ENCODE measurements at places on chromosomes 6 and 20. TPM values are rescaled to one million over a fixed set of nuclear protein-coding genes. Genes with fewer than 3 reads are reported as not detected.

- no peaks in the 10 kb centered on the region for H3K27me3 ChIP-seq
- DNase-seq, result no peak
- no peaks in the 10 kb centered on the region for H3K4me1 ChIP-seq
- no peaks in the 10 kb centered on the region for H3K36me3 ChIP-seq
- no peak overlapping the region for H3K27ac ChIP-seq
These were observed 51.5 kb upstream of the EPB41L1 start for GRCh38 chr20:36102809-36103596.

The TFAP2A gene
- 83.9 TPM for total RNA-seq

GRCh38 chr6:150293423-150294173 lies 75.2 kb upstream of the IYD start:
- H3K27me3 ChIP-seq, result no peaks in the 10 kb centered on the region
- DNase-seq, result no peak
- no peaks in the 10 kb centered on the region for H3K36me3 ChIP-seq

- H3K36me3 ChIP-seq, result no peaks in the 10 kb centered on the region
- H3K4me1 ChIP-seq, result no peaks in the 10 kb centered on the region
- no peak for DNase-seq
- H3K4me3 ChIP-seq, result no peak overlapping the region
- no peak overlapping the region for H3K27ac ChIP-seq
- H3K27me3 ChIP-seq, result peaks cover 36% of the 10 kb centered on the region
These were observed 21.7 kb upstream of the TAGAP start for GRCh38 chr6:159066483-159066882.

DNA sequence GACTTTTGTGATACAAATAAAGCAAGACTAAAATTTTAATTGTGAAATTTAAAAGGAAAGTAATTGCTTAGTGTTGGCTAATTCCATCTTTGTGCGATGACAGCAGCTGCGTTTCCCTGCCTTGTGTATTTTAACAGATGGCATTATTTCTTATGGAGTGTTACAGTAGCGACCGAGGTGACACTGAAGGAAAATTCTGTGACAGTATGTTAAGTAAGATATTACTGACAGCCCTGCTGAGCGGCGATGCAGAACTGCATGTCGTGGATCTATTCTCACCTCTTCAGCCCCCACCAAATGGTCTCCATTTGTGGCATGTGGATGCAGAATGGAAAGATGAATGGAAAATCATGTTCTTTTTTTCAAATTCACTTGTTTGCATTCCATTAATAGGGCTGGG lies 289.4 kb downstream of the RNF144B start:
- H3K36me3 ChIP-seq, result no peaks in the 10 kb centered on the region
- no peak for DNase-seq
- peaks cover 2% of the 10 kb centered on the region for H3K27me3 ChIP-seq
- no peak overlapping the region for H3K27ac ChIP-seq

The OPN5 gene
- total RNA-seq, result not detected

GRCh38 chr6:156533872-156534524 lies 243.2 kb upstream of the ARID1B start:
- no peak overlapping the region for H3K27ac ChIP-seq
- H3K4me3 ChIP-seq, result no peak overlapping the region
- H3K4me1 ChIP-seq, result no peaks in the 10 kb centered on the region
- no peaks in the 10 kb centered on the region for H3K27me3 ChIP-seq
- DNase-seq, result no peak

GRCh38 chr6:163946437-163946836 lies 531.9 kb downstream of the QKI start:
- H3K27me3 ChIP-seq, result no peaks in the 10 kb centered on the region
- no peak for DNase-seq
- H3K4me1 ChIP-seq, result no peaks in the 10 kb centered on the region
- H3K4me3 ChIP-seq, result no peak overlapping the region
- no peak overlapping the region for H3K27ac ChIP-seq

The C20orf202 gene
- total RNA-seq, result not detected

DNA sequence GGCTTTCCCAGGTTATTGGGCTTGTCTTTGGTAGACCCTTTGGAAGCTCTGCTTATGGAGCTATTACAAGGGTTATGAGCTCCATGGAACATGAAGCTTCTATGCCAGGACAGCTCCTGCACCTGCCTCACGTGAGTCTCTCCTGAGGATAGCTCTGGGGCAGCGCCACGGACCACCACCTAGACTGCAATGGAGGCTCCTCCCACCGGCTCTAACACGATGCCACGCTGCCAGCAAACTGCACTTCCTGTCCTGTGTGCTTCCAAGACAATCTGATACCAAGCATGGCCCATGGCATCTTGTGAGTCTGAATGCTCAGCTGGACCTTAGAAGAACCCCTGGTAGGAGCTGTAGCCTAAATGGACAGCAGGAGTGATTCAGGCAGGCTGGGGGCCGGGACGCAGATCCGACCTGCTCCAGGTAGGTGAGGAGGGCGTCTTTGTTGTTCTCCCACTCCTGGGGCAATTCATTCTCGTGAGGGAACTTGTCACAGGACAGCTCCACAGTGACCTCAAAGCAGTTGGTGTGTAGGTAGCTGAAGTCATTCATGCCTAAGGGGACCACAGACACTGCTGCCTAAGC lies 5.5 kb downstream of the CPXM1 start:
- no peak overlapping the region for H3K4me3 ChIP-seq
- no peaks in the 10 kb centered on the region for H3K36me3 ChIP-seq
- DNase-seq, result no peak
- H3K27ac ChIP-seq, result no peak overlapping the region
- H3K27me3 ChIP-seq, result peaks cover 20% of the 10 kb centered on the region

The FOXS1 gene
- total RNA-seq, result 6.3 TPM

DNA sequence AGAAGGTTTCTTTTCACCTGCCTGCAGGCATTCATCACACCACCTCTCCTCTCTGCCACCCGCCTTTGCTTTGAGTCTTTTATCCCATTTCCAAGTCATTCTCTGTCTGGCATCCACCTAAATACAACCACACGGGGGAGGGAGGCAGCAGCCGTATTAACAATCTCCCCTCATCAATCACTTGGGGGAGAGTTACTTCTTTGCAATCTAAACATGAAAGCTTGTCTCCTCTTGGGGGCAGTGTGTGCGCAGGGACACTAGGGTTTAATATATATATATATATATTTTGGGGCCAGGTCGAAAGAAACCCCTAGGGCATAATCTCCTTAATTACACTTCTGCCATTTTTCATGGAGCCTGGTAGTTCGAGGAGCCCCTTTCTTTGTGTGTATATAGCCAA lies 214.5 kb downstream of the TSHZ2 start:
- no peak for DNase-seq
- H3K27ac ChIP-seq, result no peak overlapping the region
- no peaks in the 10 kb centered on the region for H3K36me3 ChIP-seq
- peaks cover 9% of the 10 kb centered on the region for H3K27me3 ChIP-seq

GRCh38 chr6:138907167-138907566 lies 80.9 kb downstream of the REPS1 start:
- H3K27me3 ChIP-seq, result no peaks in the 10 kb centered on the region
- H3K4me1 ChIP-seq, result no peaks in the 10 kb centered on the region
- H3K36me3 ChIP-seq, result peaks cover 10% of the 10 kb centered on the region
- no peak overlapping the region for H3K4me3 ChIP-seq

GRCh38 chr20:9483131-9483530 lies 31.3 kb upstream of the LAMP5 start:
- H3K36me3 ChIP-seq, result no peaks in the 10 kb centered on the region
- no peaks in the 10 kb centered on the region for H3K4me1 ChIP-seq
- no peak for DNase-seq
- H3K27ac ChIP-seq, result no peak overlapping the region

The TMEM74B gene
- 1.1 TPM for total RNA-seq

The NRN1 gene
- 0.18 TPM for total RNA-seq

DNA sequence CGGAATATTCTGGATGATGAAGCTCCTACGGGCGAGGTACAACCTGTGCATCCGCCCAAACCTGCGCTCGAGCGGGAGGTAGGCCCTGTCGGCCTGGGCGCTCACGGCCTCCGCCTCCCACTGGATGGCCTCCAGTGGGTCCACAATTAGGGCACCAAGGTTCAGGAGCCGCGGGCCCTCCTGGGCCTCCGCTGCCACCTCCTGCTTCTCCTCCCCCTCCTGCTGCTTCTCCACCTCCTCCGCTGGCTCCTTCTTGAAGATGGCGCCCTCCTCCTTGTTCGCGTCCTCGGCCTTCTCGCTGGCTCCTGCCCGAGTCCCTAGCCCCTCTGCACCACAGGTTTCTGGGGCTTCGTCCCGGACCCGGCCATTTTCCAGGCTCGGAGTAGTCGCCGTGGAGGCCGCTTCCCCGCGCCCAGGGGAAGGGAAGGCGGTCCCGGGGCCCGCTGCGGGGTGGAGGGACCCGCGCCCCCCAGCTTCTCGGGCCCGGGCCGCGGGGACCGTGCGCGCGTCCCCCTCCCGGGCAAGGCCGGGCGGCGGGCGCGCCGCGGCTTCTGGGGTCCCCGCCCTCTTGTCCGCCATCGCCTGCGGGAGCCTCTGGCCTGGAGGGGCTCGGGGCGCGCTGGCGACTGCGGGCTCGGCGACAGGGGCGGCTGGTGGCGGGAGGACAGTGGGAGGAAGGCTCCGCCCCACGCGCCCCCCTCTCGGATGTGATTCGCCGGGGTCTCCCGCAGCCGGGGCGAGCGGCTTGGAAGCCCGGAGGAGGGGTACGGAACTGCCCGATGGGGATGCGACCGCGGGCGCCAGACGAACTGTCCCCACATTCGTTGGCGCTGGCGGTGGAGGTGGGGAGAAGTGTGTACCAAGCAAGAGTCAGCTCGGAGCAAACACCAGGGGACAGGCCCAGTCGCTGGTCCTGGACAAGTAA lies 17.6 kb downstream of the PLAGL2 start:
- peaks cover 9% of the 10 kb centered on the region for H3K4me1 ChIP-seq
- peak overlapping the region; percentile 58 for H3K27ac ChIP-seq
- peak overlapping the region; percentile 48 for H3K4me3 ChIP-seq
- H3K27me3 ChIP-seq, result no peaks in the 10 kb centered on the region
- DNase-seq, result no peak

The ARHGAP40 gene
- total RNA-seq, result 0.18 TPM

- no peak for DNase-seq
- H3K27me3 ChIP-seq, result no peaks in the 10 kb centered on the region
These were observed 271.3 kb downstream of the KHDC1L start for GRCh38 chr6:72953971-72954381.

The ATAT1 gene
- total RNA-seq, result 15.8 TPM

DNA sequence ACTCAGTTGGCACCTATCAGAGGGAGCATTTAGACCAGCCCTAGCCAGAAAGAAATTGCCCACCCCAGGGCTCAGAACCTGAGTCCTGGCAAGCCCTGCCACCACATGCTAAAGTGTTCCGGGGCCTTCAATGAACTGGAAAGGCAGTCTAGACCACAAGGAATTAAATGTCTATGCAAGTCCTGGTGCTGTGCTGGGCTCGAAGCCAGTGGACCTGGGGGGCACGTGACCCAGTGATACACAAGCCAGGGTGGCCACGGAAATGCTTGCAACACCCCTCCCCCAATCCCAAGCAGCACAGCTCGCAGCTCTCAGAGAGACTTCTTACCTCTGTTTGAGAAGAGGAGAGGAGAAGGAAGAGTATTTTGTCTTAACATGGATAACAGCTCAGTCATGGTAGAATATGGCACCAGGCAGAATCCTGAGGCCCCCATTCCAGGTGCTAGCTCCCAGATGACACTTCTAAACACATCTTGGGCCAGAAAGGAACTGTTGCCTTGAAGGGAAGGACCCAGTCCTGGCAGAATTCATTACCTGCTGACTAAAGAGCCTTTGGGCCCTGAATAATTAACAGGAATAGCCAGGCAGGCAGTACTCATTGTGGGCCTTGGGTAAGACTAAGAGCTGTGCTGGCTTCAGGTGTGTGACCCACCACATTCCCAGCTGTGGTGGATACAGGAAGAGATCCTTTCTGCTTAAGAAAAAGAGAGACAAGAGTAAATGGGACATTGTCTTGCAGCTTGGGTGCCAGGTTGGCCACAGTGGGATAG lies 111.3 kb downstream of the BTBD9 start:
- H3K27ac ChIP-seq, result no peak overlapping the region
- H3K27me3 ChIP-seq, result no peaks in the 10 kb centered on the region
- no peak overlapping the region for H3K4me3 ChIP-seq
- H3K4me1 ChIP-seq, result no peaks in the 10 kb centered on the region

The C6orf52 gene
- total RNA-seq, result 6.5 TPM

DNA sequence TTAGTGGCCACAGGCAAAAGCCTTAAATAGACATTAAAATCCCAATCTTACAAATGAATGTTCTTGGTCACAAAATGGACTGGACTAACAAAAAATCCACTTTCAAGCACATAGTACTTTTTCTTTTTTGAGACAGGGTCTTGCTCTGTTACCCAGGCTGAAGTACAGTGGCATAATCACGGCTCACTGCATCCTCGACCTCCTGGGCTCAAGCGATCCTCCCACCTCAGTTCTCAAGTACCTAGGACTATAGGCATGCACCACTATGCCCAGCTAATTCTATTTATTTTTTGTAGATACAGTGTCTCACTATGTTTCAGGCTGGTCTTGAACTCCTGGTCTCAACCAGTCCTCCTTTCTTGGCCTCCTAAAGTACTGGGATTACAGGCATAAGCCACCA lies 59.4 kb downstream of the MAP3K5 start:
- H3K27ac ChIP-seq, result no peak overlapping the region
- no peak for DNase-seq
- H3K4me3 ChIP-seq, result no peak overlapping the region
- H3K27me3 ChIP-seq, result no peaks in the 10 kb centered on the region
- no peaks in the 10 kb centered on the region for H3K36me3 ChIP-seq
- H3K4me1 ChIP-seq, result no peaks in the 10 kb centered on the region

The BPI gene
- not detected for total RNA-seq

GRCh38 chr6:2830183-2830582 lies 11.5 kb downstream of the SERPINB1 start:
- DNase-seq, result no peak
- no peaks in the 10 kb centered on the region for H3K4me1 ChIP-seq
- no peak overlapping the region for H3K4me3 ChIP-seq
- peaks cover 4% of the 10 kb centered on the region for H3K36me3 ChIP-seq

DNA sequence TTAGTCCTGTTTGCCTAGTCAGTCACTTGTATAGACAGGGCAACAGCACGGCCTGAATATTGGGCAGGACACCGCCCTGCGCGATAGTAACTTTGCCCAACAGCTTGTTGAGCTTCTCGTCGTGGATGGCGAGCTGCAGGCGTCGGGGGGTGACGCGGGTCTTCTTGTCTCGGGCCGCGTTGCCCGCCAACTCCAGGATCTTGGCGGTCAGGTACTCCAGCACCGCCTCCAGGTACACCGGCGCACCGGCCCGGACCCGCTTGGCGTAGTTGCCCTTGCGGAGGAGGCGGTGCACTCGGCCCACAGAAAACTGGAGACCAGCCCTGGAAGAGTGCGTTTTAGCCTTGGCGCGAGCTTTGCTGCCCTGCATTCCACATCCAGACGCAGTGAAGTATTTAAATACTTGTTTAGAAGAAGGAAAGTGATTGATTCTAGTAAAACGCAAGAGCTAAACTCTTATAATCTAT lies 92.8 kb upstream of the BTN3A2 start:
- no peaks in the 10 kb centered on the region for H3K27me3 ChIP-seq
- H3K4me3 ChIP-seq, result peak overlapping the region; percentile 77
- H3K27ac ChIP-seq, result peak overlapping the region; percentile 89
- no peaks in the 10 kb centered on the region for H3K36me3 ChIP-seq
- DNase-seq, result no peak
- H3K4me1 ChIP-seq, result peaks cover 7% of the 10 kb centered on the region
